ENCODE measurements at places on chromosomes 6 and 20.

DNA sequence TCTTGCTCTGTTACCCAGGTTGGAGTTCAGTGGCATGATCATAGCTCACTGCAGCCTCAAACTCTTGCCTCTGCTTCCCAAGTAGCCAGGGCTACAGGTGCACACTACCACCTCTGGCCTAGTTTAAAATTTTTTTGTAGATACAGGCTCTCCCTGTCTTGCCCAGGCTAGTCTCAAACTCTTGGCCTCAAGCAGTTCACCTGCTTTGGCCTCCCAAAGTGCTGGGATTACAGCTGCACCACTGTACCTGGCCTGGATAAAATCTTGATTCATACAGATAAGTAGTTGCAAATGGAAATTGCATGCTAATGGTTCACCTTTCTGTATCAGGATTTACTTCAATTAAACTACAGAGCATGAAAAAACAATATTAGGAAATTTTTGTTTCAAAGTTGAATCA, 4.2 kb downstream of the CD2AP start:
- DNase-seq = no peak

DNA sequence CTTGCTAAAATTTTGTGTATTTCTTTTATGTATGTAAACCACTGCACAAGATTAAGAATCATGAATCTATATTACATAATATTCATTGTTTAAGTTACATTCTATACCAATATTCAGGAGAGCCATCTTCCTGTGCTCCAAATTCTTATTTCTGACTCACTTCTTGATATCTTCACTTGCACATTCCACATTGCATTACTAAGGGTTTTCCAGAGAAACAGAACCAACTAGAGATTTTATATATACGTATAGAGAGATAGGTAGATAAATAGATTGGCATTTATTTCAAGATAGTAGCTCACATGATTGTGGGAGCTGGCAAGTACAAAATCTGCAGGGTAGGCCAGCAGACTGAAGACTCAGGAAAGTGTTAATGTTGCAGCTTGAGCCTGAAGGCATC, 222.2 kb upstream of the PRSS16 start:
- no peak for DNase-seq

- no peak for DNase-seq
Observed at GRCh38 chr6:24780206-24780605, 5.5 kb downstream of the GMNN start.

GRCh38 chr20:13515796-13516558, 122.8 kb downstream of the TASP1 start:
- no peak for DNase-seq

GRCh38 chr20:17759449-17759848, 59.7 kb downstream of the BANF2 start:
- no peak for DNase-seq

GRCh38 chr20:37640600-37641561, 52.9 kb upstream of the CTNNBL1 start:
- DNase-seq = no peak

GRCh38 chr6:87139236-87139635, 16.1 kb upstream of the ZNF292 start:
- DNase-seq = no peak

DNA sequence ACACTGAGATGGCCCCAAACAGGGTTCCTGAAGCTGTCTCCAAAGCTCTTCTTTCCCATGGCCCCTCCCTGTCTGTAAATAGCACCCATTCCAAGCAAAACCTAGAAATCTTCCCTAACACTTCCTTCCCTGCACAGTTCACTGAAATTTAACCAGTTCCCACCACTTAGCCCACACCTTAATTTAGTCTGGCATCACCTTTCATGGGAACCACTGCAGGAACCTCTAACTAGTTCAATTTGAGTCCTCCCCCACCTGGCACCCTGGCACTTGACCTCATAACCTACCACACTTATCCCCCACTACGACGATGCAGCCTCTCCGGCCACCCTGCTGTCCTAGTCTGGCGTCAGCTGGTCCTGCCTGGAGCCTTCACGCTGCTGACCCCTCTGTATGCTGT, 278.7 kb downstream of the GMDS start:
- no peak for DNase-seq

GRCh38 chr6:28218312-28219248, 6.5 kb upstream of the ZSCAN9 start:
- peak; percentile 81 for DNase-seq

DNA sequence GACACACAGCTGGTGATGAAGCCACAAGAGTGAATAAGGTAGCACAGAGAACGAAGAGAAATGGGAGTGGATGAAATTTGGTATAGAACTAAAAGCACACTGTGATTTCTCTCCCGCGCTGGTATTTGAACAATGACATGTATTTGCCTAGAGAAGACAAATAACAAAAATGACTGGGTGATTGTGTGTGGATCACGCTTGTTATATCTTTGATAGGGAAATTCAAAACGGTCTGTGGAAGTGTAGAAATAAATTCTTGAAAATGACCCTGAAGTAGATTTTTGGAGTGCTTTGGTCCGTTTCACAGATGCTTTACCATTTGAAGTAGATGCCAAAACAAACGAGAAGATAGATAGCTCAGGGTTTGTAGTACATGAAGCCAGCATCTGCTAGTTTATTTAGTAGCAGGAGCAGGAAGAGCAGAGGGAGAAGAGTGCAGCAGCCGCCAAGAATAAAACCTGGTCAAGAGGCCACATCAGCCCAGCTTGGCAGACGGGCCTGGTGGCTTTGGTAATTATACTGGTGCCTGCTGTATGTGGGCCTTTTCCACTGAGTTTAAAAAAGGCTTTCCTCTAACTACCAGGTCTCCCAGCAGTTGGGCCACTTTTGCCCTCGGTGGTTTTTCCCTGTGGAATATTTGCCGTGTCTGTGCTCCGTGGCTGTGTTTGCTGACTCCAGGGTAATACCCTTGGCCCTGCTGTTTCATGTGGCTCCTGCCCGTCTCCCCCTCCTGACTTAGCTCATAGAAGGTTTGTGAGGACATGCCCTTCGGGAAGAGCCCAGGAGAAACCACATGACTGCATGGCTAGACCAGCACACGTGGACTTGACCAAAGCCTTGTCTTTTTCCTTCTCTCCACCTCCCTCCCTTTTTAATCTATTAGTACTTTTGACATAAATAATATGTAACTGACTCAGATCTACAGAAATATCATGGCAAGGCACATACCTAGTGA, 294.0 kb downstream of the SOX4 start:
- DNase-seq = no peak

DNA sequence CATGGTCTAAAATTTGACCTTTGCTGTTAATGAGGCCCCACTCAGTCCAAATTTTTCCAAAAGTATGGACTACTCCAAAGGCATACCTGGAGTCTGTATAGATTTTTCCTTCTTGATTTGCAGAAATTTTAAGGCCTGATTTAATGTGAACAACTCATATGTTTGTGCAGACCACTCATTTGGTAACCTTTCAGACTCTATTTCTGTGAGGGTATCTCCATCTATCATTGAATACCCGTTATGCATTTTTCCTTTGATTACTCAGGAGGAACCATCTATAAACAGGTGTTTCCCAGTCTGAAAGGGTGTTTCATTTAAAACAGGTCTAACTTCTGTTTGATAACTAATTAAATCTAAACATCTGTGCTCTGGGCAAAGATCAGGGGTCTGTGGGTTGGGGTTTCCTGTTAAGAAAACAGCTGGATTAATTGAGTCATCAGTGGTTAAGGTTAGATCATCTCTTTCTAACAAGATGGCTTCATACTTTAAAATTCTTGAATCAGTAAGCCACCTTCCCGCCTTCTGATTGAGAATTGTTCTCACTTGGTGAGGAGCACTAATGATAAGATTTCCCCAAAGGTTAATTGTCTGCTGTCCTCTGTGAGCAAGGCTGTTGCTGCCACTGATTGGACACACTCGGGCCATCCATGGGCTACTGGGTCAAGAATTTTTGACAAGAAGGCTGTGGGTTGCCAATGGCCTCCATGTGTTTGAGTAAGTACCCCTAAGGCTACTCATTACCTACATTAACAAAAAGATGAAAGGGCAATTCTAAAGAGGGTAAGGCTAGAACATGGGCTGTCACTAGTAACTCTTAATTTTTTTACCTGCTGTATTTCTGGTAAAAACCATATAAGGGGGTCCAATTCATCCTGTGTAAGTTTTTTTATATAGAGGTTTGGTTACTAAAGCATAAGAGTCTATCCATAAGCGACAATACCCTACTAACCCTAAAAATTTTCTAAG, 24.1 kb downstream of the HLA-B start:
- no peak for DNase-seq

GRCh38 chr6:100568255-100568654, 103.5 kb upstream of the SIM1 start:
- DNase-seq = no peak

GRCh38 chr6:36340618-36341454, 4.1 kb upstream of the BNIP5 start:
- DNase-seq = peak; percentile 91

DNA sequence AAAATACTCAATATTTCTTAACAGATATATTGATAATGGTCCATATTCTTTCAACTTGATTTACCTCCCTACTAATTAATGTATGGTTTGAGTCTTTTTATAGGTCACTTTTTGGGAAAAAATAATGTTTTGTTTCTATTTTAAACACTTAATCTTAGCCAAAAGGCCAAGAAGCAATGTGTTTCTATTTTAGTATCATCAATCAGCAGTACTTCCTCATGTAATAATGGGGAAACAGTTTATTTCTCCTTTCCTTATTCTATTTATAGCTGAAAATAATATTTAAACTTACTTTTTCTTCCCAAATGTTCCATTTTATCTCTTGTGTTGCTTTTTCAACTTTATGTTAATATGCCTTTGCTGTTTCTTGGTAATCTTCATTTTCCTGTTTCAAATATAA, 295.1 kb downstream of the ALDH8A1 start:
- DNase-seq = no peak
